Activated naive CD8-positive, alpha-beta T cell treated with anti-CD3 and anti-CD28 coated beads for 36 hours (primary cell): ENCODE measurements at places on chromosomes 6 and 20. TPM values are rescaled to one million over a fixed set of nuclear protein-coding genes. Genes with fewer than 3 reads are reported as not detected.

DNA sequence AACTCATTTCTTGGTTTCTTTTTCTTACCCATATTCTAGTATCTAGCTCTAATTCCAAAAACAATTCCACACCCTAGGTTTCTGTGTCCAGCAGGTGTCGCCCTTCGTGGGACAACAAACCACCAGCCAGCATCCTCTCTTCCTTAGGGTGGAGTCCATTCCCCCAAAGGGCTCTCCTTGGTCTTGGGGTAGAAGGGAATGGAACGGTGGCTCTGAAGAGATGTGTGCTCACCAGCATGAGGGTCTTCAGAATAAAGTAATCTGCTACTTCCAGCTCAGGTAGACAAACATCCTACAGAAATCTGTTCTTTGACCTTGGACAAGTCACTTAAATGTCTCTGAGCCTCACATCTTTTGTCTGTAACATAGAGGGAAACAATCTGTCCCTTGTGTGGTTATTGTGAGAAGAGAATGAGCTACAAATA is 7.2 kb downstream of the HLA-DMB start:
- no peaks in the 10 kb centered on the region for H3K27me3 ChIP-seq
- H3K36me3 ChIP-seq = peaks cover 1% of the 10 kb centered on the region
- peak; percentile 68 for DNase-seq
- peaks cover 11% of the 10 kb centered on the region for H3K4me1 ChIP-seq
- H3K27ac ChIP-seq = no peak overlapping the region
- no peak overlapping the region for H3K4me3 ChIP-seq

Gene GSTA3
- not detected for total RNA-seq

DNA sequence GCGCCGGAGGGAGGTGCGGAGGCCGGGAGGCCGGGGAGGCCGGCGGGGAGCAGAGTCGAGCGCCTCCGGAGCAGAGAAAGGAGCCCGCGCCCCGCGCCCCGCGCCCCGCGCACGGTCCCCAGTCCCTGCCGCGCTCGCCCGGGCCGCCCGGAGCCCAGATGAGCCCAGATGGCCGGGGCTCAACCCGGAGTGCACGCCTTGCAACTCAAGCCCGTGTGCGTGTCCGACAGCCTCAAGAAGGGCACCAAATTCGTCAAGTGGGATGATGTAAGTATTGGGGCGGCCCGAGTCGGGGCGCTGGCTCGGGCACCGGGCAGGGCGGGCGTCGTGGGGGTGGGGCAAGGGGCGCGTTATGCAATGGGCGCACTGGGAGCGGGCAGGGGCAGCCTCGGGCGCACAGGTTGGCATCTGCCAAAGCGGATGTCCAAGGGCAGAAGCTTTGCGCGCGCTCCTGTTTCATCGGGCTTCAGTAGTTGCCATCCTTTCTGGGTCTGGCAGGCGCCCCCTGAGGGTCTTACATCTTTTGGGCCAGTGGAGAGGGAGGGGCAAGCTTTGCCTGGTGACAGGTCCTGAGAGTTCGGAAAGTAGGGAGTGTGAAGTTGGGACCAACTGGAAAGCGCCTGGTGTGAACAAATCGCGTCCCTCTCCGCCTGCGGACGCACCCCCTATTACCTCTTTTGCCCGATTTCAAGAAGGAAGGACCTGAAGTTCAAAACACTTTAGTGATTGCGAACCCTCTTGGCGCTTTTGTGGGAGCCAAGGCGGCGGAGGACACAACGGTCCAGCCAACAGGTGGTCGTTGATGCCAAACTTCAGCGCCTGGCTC is 631 bp downstream of the PLCB1 start:
- peaks cover 46% of the 10 kb centered on the region for H3K27me3 ChIP-seq
- no peak for DNase-seq
- peak overlapping the region; percentile 75 for H3K4me3 ChIP-seq

GRCh38 chr6:1704711-1705110 is 95.0 kb downstream of the FOXC1 start:
- no peak overlapping the region for H3K27ac ChIP-seq
- H3K4me3 ChIP-seq = no peak overlapping the region
- H3K27me3 ChIP-seq = no peaks in the 10 kb centered on the region
- DNase-seq = no peak
- no peaks in the 10 kb centered on the region for H3K4me1 ChIP-seq

DNA sequence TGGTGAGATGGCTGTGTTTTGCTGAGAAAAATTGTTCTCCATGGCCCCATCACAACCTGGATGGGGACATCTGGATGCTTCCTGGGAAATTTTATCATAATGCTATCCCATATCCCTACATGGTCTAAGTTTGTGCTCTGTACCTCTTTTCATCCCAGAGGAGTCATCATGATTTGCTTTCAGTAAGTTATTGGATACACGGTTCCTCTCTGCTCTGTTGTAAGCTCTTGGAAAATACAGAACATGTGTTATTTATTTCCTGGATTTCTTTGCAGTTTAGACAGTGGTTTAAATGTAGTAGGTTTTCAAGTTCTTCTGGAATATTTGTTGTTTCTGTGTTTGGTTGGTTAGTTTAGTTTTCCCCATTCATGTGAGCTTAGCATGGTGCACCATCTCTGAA is 129.2 kb upstream of the ECI2 start:
- DNase-seq = no peak
- H3K4me1 ChIP-seq = no peaks in the 10 kb centered on the region
- H3K27me3 ChIP-seq = peaks cover 14% of the 10 kb centered on the region
- no peaks in the 10 kb centered on the region for H3K36me3 ChIP-seq
